T-helper 2 cell treated with Interferon-gamma antibody and Interleukin-4, amounts not matched to agents 100 ng/mL and 5 ng/mL, for 36 hours (primary cell): ENCODE measurements at places on chromosomes 6 and 20. TPM values are rescaled to one million over a fixed set of nuclear protein-coding genes. Genes with fewer than 3 reads are reported as not detected.

The HDGFL1 gene
- not detected in 2 replicates for total RNA-seq

The CALHM6 gene
- 17.1 and 20.7 TPM in 2 replicates for total RNA-seq

The PABPC1L gene
- 54.7 and 55.7 TPM in 2 replicates for total RNA-seq

The KCNG1 gene
- 0.07 TPM in 1 of 2 replicates, not detected in the other for total RNA-seq

The SCGN gene
- total RNA-seq = not detected in 2 replicates

The SRPK1 gene
- 89.4 and 94.3 TPM in 2 replicates for total RNA-seq

The TEAD3 gene
- 0.14 and 0.23 TPM in 2 replicates for total RNA-seq

The PRR18 gene
- total RNA-seq = not detected in 2 replicates

The HLA-DRA gene
- 81.8 and 88.4 TPM in 2 replicates for total RNA-seq

The CBLN4 gene
- total RNA-seq = not detected in 2 replicates

The PI16 gene
- 0.14 and 0.16 TPM in 2 replicates for total RNA-seq

The HLA-G gene
- 1.7 and 1.8 TPM in 2 replicates for total RNA-seq

The NKAIN4 gene
- not detected in 2 replicates for total RNA-seq

The RIPPLY2 gene
- not detected in 2 replicates for total RNA-seq

The TNFAIP3 gene
- total RNA-seq = 52.6 and 53.9 TPM in 2 replicates

The OPRL1 gene
- total RNA-seq = 0.70 and 0.89 TPM in 2 replicates
